Esophagus muscularis mucosa (tissue), 4 donors: ENCODE measurements at places on chromosomes 12 and 14. TPM values are rescaled to one million over a fixed set of nuclear protein-coding genes. Genes with fewer than 3 reads are reported as not detected.

GRCh38 chr12:28683366-28683765 is 465.7 kb upstream of the FAR2 start:
- DNase-seq = no peak
- no peak overlapping the region for H3K4me3 ChIP-seq
- H3K4me1 ChIP-seq = no peaks in the 10 kb centered on the region
- no peaks in the 10 kb centered on the region for H3K27me3 ChIP-seq
- H3K36me3 ChIP-seq = no peaks in the 10 kb centered on the region
- no peak overlapping the region for H3K27ac ChIP-seq

- H3K27ac ChIP-seq = peak overlapping the region; percentile 66
- no peaks in the 10 kb centered on the region for H3K27me3 ChIP-seq
- DNase-seq = no peak
Measured at GRCh38 chr12:31732926-31733548, 4.2 kb upstream of the AMN1 start.

GRCh38 chr12:47382305-47382704 is 302.5 kb upstream of the AMIGO2 start:
- H3K27me3 ChIP-seq = no peaks in the 10 kb centered on the region
- DNase-seq = no peak
- H3K4me1 ChIP-seq = no peaks in the 10 kb centered on the region

DNA sequence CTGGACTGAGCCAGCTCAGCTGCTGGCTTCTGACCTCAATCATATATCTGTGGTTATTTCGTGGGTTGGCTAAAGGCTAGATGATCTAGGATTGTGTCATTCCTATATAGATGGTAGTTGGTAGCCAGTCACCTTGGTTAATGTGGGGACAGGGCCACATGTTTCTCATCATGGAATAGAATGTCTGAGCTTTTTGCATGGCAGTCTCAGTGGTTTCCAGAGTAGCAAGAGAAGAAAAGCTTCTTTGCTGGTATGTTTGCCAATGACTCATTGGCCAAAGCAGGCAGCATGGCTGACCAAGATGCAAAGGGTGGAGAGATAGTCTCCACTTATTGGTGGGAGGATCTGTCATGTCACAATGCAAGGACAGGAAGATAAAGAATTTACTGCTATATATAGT is 746.4 kb upstream of the FLRT2 start:
- no peaks in the 10 kb centered on the region for H3K36me3 ChIP-seq
- H3K27ac ChIP-seq = no peak overlapping the region
- H3K4me3 ChIP-seq = no peak overlapping the region
- H3K4me1 ChIP-seq = no peaks in the 10 kb centered on the region
- no peaks in the 10 kb centered on the region for H3K27me3 ChIP-seq
- no peak for DNase-seq

DNA sequence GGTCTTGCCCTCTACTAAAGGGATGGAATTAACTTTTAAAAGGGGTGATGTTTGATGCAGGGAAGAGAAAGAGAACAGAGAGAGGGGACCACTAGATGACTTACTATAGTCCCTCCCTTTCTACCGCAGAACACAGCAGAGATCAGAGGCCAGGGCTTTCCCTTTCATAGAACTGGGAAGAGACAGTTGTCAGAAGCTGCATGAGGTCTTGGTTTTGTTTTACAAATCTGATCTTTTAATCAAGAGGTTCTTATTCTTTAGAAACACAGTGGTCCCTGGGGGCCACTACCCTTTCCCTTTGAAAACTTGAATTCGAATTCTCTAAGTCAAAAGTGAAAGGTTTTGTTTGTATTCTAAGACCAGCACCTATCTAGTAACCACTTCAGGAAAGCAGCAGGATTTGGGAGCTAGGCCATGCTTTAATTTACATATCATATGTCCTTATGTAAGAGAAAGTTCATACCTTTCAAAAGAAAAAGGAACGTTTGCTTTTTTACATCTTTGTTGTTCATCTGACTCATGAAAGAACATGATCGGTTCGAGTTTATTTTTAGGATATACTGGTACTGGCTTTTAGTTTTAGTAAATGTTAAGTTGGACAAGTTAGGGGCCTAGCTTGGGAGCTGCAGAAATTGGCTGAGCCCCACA is 6.3 kb downstream of the FBXL14 start:
- peak overlapping the region; percentile 67 for H3K27ac ChIP-seq
- H3K27me3 ChIP-seq = no peaks in the 10 kb centered on the region
- peaks cover 92% of the 10 kb centered on the region for H3K4me1 ChIP-seq
- H3K4me3 ChIP-seq = no peak overlapping the region
- DNase-seq = no peak

DNA sequence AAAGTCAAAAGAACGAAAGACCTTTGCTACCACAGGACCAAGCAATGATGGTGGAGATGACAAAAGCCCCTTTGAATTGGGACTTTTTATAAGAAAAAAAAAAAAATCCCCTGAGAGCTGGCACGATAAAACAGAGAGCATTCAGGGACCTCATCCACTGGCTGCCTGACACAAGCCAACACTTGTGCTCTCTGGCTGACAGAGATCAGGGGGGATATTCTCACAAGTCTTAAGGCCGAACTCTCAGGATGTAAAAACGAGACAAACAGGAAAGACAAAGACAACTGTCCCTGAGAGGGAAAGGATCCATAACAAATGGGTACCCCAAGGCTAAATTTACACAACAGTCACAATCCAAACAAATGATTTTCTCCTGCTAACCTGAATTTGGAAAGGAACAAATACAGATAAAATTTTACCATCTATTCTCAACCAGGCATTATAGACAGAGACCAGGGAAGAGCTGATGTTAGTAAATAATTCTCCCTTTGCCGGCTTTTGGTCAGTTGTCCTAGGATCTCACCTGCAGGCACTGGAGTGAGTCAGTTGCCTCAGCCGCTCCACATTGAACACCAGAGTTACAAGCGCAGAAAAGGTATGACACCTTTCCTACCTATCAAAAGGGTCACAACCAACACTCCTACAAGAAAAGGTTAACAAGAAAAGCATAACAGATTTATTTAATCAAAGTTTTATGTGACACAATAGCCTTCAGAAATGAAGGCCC is 37.9 kb upstream of the GARIN6 start:
- no peak overlapping the region for H3K27ac ChIP-seq
- H3K4me1 ChIP-seq = no peaks in the 10 kb centered on the region
- no peak for DNase-seq
- H3K36me3 ChIP-seq = no peaks in the 10 kb centered on the region
- H3K4me3 ChIP-seq = no peak overlapping the region

DNA sequence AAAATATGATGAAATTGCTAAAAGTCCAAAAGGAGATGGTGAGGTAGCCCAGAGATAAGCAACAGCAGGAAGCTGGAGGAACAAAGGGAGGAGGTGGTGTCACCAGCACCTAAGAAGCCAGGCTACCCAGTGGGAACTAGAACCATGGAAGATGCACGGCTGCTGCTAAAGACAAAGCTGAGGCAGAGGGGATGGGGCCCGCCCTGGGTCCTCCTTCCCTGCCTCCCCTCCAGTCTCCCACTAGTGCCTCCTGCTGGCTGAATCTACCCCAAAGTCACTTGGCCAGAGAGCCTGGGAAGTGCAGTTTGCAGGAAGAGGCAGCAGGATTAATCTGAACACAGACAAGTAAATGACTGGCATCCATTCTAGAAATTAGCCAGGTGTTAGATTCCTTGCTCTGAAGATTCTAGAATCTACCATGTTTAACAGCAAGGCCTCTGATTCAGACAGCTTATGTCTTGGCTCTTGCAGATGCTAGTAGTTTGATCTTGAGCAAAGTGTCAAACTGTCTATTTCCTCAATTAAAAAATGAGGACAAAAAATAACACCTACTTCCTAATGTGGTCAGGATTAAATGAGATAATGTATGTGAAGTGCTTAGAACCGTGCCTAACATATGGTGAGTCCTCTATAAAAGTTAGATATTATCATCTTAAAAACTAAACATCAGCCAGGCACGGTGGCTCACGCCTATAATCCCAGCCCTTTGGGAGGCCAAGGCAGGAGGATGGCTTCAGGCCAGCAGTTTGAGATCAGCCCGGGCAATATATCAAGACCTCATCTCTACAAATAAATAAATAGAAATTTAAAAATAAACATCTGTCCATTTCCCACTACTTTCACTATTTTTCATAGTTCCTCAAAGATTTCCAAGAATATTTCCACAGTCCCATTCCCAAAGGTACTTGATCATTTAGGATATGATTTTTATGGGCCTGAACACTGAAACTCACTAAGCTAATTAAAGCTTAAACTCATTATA is 5.8 kb upstream of the LRP10 start:
- no peaks in the 10 kb centered on the region for H3K27me3 ChIP-seq
- H3K4me1 ChIP-seq = peaks cover 28% of the 10 kb centered on the region
- DNase-seq = no peak
- H3K4me3 ChIP-seq = no peak overlapping the region
- H3K27ac ChIP-seq = no peak overlapping the region

The LAG3 gene
- 4.0 TPM for total RNA-seq

The KCNJ8 gene
- 17.9 TPM for total RNA-seq

The ESRRB gene
- total RNA-seq = not detected
